ENCODE measurements at places on chromosomes 16 and 17.

GRCh38 chr17:67386965-67387551 lies 10.0 kb downstream of the PITPNC1 start:
- DNase-seq, result peak; percentile 95

DNA sequence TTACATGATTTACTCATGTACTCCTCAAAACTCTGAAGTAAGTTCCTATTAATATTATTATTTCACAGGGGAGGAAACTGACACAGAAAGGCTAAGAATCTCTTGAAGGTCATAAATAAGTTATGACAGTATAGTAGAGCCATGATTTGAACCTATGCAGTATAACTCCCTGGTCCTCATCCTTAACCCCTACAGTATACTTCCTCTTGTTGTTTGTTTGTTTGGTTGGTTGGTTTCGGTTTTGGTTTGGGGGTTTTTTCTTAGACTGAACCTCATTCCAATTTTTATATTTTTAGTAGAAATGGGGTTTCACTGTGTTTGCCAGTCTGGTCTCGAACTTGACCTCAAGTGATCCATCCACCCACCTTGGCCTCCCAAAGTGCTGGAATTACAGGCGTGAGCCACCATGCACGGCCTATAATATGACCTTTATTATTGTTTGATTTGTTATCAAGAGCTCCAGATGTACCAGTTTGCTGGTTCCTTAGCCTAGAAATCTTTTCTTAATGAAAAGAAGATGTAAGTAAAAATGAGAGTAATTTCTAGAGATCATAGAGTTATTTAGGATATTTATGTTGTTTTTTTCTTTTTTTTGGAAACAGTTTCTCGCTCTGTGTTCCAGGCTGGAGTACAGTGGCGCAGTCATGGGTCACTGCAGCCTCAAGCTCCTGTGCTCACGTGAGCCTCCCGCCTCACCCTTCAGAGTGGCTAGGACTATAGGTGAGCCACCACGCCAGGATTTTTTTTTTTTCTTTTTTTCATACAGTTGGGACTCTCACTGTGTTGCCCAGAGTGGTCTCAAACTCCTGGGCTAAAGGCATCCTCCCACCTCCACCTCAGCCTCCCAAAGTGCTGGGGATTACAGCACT lies 4.8 kb downstream of the PRR11 start:
- DNase-seq, result no peak

- DNase-seq, result no peak
Observed at GRCh38 chr17:28466521-28467048, 6.9 kb upstream of the SLC13A2 start.

- no peak for DNase-seq
Observed at GRCh38 chr17:41571561-41572434, at the start of gene KRT9. Gene KRT9 (minus strand): TSS chr17:41572059. CDS start chr17:41571992, 67 bp downstream.

DNA sequence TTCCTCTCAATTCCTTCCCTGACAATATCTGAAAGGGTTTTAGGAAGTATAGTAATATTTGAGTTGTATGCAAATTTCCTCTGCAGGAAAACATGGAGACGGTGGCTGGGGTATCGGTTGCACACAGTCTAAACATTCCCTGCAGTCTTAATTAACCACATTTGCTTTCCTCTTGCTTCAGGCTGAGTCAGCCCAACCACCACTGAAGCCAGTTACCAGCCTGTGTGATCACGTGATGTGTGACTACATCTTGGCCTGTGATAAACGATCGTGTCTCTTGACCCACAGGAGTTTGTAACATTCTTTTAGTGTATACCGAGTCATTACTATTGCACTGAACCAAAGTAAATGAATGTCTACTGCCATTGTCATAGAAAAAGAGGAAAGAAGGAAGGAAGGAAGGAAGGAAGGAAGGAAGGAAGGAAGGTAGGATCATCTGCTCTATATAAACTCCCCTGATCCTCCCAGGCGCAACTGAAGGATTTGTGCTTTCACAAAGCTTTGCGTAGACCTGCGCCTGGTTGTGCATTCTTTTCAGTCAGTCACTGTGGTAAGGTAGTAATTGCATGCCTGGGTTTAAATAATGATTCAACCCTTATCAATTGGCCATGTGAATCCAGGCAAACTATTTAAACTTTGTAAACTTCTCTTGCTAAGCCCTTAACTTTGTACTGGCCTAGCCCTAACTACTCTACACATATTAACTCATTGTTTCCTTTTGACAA lies 280.6 kb upstream of the SALL1 start:
- DNase-seq, result no peak

DNA sequence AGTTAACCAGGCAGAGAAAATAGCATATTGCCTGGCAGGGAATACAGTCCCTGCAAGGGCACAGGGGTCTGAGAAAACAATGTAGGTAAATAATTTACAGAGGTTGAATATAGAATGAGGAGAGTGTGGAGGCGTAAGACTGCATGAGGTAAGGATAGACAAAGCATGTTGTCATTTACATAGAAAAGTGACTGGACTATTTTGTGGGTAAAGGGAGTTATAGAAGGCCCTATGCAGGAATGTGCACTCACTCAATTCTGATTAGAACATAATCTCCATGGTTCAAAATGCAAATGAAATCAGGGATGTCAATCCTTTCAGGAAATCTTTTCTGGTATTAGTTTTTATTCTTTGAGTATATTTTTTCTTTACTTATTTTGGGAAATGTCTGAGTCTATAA lies 285.7 kb upstream of the SALL1 start:
- no peak for DNase-seq

- no peak for DNase-seq
Observed at GRCh38 chr17:46072998-46073397, 73.9 kb downstream of the STH start.

DNA sequence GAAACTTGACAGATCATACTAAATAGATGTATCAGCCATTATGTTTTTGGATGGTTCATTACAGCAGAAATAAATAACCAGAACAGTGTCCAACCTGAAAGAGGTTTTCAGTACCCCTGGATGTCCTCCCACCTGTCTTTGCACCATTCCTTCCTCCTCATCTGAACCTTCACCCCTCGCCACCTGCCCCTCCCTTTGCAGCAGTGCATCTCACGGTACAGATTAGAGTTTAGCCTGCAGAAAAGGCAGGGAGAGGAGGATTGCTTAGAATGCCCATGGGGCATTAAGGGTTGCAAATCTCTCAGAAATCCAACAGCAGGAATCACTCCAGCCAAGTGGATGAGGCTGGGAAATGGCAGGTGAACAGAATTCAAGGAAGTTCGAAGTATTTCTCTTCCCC lies 155.0 kb downstream of the HS3ST2 start:
- no peak for DNase-seq

Measured in activated CD8-positive, alpha-beta memory T cell treated with anti-CD3 and anti-CD28 coated beads, Interleukin-2, amount 50 U/mL, for 48 hours (primary cell).